ENCODE measurements at places on chromosomes 16 and 17.

DNA sequence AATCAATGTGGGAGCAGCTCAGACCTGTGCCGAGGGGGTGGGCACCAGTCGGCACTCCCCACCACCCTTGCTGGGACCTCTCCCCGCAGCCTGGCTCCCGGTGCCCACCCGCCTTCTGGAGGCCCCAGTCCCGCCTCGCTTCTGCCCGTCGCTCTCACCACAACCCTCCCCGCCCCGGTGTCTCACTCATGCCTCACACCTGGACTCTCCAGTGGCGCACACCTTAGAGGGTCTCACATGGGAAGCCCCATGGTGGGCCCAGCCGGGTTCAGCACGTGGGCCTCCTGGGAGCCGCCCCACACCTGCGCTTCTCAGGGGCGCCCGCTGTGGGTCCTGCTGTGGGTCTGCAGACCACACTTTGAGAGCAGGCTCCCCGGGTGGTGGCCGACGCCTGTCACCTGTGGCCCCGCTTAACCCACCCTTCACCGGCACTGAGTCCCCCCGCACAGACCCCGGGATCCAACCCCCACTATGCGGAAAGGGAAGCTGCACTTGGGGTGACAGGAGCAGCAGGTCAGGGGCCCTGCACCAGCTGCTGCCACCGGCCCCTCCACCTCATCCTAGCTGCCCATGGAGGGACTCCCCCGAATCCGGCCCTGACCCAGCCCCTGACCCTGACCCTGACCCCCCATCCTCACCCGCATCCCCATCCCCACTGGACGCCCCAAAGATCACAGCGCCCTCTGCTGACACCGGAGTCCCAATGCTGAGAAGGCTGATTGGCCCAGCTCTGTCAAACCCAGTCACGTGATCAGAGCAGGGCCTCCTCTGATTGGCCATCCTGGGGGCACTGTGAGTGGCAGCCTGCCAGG lies 27.4 kb upstream of the SLC38A10 start:
- peak; percentile 27 for DNase-seq

DNA sequence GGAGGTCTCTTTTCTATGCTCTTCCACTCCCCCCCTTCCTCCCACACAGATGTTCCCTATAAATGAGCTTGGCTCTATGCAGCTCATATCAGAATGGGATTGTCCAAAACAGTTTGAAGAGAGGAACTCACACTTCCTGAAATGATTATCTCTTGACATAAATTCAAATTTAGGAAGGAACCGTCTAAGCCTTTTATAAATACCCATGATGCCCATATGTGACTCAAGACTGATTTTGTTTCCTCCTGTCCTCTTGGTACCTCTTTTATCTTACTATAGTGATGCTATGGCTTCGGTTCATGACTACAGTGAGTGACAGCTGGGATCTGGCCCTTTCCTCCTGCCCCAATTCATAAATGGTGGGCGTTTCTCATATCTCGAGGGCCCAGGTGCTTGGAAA lies 16.6 kb upstream of the TERF2 start:
- DNase-seq, result no peak

- no peak for DNase-seq
These were observed 13.4 kb upstream of the TMEM170A start for GRCh38 chr16:75477680-75478473.

DNA sequence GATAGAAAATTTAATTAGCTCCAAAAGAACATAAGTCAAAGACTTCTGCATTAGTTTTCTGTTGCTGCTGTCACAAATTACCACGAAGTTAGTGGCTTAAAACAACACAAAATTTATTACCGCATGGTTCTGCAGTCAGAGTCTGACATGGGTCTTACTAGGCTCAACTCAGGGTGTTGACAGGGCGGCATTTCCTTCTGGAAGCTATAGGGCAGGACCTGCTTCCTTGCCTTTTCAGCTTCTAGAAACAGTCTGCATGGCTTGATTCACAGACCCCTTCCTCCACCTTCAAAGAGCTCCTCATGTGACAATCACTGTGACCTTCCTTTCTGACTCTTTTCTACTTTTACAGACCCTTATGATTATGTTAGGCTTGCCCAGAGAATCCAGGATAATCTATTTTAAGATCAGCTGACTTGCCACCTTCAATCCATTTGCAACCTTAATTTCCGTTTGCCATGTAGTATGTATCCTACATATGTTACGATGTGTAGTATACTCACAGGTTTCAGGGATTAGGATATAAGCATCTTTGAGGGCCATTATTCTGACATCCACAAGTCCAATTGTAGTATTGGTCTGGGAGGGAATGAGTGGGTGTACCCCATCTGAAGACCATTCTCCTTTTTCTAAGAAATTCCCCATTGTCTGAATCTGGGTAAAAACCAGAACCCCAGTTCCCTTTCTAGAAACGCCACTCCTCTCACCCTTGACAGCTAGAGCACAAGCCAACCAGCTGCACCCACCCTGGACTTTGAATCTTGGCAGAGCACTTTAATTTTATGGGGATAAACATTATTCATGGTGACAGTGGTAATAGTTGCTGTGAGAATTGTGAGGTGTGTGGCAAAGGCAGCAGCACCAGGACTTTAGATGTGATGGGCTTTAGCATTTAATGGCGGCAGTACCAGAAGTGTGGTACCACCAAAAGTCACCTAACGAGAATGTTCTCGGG lies 265.5 kb downstream of the KCNJ2 start:
- DNase-seq, result no peak

DNA sequence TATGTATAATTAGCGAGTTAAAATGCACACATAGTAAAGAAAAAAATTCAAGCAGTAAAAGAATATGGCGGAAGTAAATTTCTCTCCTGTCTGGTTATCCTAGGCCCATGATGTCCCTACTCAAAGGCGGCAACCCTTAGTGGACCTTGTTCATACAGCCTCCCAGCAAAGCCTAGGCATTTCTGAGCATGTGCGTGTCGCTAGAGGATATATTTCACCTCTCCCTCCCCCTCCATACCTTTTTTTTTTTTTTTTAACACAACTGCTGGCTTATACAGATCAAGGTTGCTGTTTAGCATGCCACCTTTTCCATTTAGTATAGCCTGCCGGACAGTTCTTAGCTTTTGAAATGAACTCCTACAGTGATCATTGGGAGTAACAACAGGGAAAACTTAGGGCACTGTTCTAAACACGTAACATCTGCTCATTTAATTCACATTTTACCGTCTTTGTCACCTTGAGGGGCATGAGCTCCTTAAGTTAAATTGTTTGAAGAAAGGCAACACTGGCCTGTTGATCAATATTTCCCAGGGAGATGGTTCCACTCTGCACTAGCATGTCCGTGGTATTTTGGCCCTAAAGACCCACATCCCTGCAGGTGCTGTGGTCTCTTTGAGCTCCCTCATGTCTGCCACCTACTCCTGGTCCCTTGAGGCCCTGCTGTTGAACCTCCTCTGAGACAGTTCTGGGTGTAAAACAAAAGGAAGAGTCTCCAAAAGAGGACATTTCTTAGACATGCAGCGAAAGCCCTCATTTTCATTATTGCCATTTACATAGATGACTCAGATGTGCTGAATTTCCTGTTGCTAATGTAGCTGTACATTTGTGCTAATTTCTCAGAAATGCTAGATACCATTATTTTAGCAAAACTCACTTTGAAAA lies 4.1 kb upstream of the TNFRSF13B start:
- DNase-seq, result no peak

DNA sequence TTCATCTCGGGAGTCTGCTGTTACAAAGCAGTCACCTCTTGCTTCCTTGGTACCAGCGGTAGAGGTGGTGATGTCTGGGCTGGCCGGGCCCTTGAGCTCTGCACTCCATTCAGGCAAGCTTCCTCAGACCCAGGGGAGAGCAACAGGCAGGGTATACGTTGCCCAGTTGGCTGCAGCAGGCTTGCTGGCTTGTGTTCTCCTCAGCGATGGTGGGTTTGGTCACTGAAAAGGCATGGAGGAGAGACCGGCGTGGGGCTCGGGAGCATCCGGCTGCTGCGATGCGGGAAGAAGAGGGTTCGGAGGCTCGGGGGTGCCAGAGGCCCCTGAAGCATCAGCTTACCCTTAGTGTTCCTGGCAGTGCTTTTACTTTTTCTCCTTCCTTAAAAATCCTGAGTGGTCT lies 25.8 kb downstream of the SAP30BP start:
- no peak for DNase-seq

DNA sequence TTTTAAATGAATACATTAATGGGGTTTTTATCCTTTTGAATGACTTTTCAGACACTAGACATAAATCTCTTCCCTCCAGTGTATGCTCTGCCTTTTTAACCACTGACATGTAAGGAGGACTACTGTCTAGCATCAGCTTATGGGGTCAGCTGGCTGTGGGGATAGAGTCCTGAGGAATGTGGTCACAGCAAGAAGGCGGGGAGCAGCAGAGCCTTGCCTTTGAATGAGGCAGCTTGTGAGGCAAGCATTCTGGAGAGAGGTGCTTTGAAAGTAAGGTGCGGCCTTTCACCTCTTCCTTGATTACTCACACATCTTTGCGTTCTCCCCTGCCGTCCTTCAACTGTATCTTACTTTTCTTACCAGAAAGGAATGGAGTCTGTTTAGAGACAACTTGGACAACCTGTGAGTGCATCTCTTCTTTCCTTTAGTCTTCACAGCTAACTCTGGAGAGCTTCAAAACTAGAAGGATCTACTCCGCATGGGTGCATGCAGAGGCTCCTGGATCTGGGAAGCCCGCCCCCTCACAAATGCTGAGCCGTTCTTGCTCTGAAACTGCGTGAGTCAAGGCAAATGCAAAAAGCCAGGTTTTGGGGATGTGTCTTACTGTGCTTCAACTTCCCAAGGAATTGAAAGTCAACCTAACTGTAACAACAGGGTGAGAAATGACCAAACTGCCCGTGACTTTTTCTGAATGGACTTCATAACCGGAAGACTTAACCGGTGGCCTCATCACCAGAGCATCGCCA lies 49.9 kb downstream of the ADCY7 start:
- DNase-seq, result no peak

- peak; percentile 16 for DNase-seq
These were observed 265.5 kb downstream of the PARN start for GRCh38 chr16:14364386-14365199.

DNA sequence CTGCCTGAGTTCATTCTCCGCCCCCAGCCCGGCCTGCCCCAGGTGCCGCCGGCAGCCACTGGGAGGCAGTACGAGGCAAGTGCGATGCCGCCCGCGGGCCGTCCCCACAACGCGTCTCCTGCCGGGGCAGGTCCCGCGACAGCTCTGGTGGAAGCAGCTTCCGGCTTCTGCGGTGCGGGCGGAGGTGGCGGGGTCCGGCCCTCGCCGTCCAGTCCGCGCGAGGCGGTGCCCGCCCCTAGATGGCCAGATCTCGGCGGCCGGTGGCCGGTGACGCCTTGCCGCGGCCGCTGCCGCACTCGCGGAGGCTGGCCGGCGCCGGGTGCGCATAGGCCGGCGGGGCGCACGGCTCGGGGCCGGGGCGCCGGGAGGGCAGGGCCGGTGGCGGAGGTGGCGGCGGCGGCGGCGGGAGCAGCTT lies 1.8 kb downstream of the GJD3 start:
- peak; percentile 77 for DNase-seq

GRCh38 chr17:17970699-17971430 lies 1.3 kb downstream of the TOM1L2 start:
- DNase-seq, result no peak

DNA sequence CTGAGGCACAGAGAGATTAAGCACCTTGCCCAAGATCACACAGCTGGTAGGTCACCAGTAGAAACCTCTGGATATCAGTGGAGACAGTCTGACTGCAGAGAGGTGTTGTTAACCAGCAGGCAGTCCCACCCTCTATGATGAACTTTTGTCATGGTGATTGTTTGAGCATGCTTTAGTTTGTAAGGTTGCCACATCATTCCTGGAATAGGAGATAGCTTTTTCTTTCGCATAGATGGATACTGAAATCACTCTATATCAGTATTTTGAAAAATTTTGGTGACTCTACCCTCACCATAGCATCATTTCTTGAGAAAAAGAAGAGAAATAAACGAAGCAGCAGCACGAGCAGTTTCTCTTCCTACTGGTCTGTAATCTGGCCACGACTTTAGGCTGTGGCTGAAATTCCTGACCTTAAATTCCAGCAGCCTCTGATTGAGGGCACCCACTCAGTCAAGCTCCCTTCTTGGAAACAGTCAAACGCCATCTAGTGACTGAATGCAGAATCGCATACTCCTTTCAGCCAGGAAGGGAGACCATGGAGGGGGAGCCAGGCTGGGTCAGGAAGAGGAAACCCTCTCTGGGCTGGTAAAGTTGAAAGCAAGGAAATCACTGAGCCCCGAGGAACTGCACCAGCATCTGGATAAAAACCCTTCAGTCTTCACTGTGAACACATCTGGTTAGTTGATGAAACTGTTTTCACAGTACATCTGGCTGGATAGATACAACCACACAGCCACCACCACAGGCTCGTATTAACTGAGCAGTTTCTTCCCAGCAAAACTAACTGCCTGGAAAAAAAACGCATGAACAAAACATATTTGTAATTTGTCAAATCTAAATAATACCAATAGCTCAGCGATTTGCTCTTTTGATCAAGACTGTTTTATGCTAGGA lies 108.5 kb upstream of the XYLT1 start:
- DNase-seq, result peak; percentile 35

DNA sequence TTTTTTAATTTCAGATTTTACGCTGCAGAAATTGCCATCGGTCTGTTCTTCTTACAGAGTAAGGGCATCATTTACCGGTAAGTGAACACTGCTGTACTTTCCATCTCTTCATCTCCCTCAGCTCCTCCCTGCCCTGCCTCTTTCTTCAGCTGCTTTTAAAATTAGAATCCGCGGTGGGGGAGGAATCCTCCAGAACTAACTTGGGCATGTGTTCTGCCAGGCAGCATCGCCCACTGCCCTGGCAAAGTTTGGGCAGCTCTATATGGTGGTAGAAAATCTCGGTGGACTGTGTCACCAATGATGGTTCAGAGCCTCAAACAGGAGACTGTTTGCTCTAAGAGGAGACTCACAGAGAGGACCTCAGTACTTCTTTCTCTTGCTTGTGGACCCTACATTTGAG lies 81.6 kb upstream of the CACNG3 start:
- no peak for DNase-seq

DNA sequence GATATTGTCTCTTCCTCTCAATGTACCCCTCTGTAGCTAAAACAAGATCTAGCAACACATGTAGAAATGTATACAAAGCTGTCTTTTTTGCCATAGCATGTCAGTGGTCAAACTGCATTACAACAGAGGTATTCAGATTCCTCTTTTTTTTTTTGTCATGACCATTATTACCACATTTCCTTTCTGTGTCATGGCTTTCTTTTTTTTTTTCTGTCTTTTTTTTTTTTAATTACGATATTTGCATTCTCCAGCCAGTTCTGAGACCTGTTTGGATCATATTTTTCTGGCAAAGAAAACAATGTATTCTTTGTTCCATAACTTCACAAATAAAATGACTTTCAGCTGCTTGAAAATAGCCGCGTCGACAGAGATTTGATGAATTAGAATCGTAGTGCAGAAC lies 27.4 kb upstream of the CAPNS2 start:
- DNase-seq, result no peak

- no peak for DNase-seq
These were observed 952.6 kb upstream of the SOX9 start for GRCh38 chr17:71168053-71168741.

Measured in SHP77 (cell line).